ENCODE measurements at places on chromosomes 2 and 18.

GRCh38 chr18:76447258-76447890 lies 47.7 kb downstream of the ZNF516 start:
- DNase-seq = no peak

DNA sequence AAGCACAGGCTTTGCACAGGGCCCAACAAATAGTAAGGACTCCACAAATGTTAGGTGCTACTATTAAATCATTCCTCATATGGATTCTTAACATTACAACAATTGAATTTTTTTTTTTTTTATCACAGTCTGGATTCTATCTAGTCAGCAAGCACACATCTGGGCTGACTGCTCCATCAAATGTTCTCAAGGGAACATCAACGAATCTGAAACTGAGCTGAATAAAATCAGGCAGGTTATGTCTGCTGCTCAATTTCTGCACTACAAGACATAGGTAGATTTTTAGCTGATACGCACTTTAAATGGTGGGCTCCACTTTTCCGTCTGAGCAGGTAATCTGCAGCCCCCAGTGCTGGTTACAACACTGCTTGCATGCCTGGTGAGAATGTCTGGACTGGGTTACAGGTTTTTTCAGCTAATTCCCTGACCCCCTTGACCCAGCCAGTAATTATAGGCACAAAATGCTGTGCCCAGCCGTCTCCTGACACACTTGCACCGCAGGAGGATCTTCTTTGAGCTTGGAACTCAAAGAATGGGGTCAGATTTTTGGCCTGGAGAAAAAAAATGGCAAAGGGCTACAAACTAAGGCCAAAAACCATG lies 44.6 kb downstream of the ADD2 start:
- DNase-seq = no peak

GRCh38 chr2:153145470-153145978 lies 333.0 kb downstream of the RPRM start:
- DNase-seq = no peak

GRCh38 chr2:45883603-45884000 lies 232.1 kb downstream of the PRKCE start:
- no peak for DNase-seq

DNA sequence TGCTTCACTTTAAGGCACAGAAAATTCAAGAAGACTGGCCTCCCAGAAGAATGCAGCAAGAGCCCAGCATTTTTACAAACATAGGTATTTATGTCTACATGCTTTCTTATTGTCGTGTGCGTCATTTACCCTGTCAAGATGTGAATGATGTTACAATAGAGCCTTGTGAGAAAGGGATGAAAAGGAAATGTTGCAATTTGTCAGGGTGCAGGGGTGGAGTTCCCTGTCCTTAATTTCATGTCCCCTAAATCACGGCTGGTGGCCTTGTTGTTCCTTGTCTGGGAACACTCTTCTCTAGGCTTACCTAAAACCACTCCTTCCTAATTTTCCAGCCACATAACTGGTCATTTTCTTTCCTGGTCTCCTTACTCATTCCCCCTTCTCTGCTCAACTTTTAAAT lies 194.2 kb downstream of the TXNL1 start:
- no peak for DNase-seq

- DNase-seq = no peak
Observed at GRCh38 chr2:134397146-134397896, 143.4 kb downstream of the MGAT5 start.

- DNase-seq = no peak
Observed at GRCh38 chr2:15753233-15753798, 161.6 kb downstream of the DDX1 start.

GRCh38 chr18:13191779-13192178 lies 26.8 kb upstream of the LDLRAD4 start:
- DNase-seq = no peak

GRCh38 chr2:18412980-18413675 lies 147.3 kb downstream of the RDH14 start:
- DNase-seq = no peak

- DNase-seq = no peak
Observed at GRCh38 chr2:237651761-237652160, 24.4 kb downstream of the LRRFIP1 start.

- DNase-seq = no peak
Observed at GRCh38 chr2:12970861-12971260, 254.1 kb downstream of the TRIB2 start.

- DNase-seq = no peak
Observed at GRCh38 chr2:168461178-168461941, 5.3 kb downstream of the CERS6 start.
